ENCODE measurements at places on chromosomes 16 and 17.

DNA sequence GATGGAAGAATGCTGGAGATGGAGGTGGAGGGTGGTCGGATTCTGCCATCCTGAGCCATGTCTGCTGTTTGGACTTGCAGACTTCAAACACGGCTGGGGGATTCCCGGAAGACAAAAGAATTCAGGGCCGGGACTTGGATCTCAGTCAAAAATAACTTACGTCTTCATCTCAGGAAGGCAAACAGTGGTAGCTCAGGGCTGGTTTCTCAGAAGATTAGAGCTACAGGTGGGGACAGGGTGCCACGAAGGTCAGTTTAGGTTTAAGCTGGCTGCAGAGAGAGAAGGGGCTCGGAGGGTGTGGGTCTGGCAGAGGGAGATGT is 4.3 kb upstream of the RHBDL3 start:
- no peak for DNase-seq

- no peak for DNase-seq
Observed at GRCh38 chr17:18117982-18118975, 9.7 kb downstream of the MYO15A start.

DNA sequence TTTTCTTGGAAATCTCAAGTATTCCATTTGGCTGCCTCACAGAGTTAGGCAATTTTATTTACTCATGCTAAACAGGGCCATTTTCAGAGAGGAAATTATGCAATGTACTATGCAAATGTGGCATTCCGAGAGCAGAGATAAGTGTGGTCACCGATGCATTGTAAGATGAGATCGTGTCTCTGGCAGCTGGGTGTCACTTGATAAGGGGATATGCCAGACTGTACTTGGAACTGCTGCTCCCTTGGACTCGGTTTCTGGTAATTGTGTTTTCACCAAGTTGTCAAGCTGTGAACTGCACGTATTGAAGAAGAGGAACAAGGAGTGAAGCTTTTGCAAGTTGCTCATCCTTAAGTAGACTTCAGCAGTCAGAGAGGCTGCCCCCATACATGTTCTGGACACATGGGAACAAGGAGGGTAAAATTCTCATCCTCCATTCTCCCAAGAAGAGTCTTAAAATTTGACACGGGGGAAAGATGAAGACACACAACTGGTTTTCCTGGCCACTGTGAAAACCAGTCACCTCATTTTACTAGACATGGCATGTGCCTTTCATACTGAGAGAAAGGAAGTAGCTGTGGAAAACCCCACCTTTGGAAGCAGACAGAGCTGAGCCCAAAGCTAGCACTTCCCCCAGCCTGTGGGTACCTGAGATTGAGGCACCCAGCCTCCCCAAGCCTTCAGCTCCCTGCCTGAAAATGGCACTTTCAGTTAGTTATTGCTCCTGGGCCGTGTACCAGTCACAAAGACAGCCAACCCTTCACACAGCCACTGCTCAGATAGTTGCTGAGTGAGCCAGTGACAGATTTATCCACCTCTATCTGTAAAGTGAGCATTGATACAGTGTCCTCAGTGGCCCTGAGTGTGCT is 150.7 kb downstream of the SOCS1 start:
- no peak for DNase-seq

DNA sequence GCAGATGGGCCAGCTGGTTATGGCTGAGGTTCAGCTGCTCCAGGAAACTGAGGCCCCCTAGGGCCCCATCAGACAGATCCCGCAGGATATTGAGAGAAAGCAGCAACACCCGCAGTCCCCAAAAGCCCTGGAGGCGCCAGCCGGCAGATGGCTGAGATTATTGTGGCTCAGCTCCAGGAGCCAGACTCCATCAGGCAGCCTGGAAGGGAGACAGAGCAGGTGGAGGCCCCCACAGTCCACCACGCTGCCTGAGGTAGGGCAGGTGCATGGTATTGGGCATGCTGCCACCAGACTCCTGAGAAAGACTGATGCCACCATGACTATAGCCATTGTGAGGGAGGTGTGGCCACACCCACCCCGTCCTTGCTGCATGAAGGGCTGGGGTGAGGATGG is 9.5 kb upstream of the TMEM101 start:
- DNase-seq, result peak; percentile 88

GRCh38 chr16:85461022-85461813 is 151.9 kb upstream of the GSE1 start:
- DNase-seq, result peak; percentile 97

DNA sequence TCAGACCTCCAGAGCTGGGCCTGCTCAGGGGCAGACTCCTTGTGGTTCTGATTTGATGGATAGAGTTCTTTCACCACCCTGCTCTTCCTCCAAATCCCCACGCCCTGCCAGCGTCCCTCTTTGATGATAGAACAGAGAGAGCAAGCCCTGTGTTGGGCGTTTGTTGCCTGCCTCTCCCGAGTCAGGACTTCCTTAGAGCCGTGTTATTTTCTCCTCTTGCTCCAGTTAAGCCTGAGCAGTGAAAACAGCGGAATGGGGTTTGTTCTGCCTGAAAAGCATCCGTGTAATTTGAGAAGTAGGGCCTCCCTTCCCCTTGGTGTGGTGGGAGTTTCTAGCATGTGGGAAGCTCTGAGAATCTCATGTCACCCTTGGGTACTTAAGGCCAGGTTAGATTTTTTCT is 22.1 kb downstream of the TMEM94 start:
- no peak for DNase-seq

- no peak for DNase-seq
Observed at GRCh38 chr16:10156099-10156498, 26.1 kb downstream of the GRIN2A start.

DNA sequence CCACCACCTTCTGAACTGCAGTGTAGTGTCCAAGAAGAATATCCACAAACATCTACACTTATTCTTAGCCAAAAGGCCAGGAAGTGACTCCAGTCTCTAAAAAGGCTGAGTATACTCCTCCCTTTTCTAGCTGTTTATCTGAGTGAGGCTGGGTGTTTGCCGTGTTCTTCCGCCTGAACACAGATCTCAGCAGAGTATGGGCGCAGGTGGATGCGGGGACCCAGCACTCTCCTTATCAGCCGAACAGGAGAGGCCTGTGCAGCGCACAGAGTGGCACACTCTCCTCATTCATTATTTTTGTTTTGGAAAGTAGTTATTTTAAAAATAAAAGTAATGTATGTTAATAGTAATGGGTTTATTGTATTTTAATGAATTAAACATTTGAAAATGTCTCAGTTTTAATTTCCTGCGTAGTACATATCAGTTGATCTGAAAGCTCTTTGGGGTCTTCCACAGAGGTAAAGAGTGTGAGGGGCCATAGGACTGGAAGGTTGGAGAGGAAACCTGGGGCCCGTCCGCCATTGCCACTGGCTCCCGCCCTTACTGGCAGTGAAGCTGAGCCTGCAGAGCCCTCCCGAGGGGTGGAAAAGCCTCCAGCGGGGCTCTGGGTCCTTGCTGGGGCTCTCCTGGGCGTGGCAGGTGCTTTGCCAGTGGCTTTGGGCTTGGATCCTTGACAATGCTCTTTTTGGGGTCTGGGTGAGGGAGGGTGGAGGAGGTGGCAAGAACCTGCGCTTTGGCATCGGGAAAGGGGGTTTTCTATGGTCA is 53.8 kb downstream of the PDPK1 start:
- DNase-seq, result no peak

GRCh38 chr16:56938664-56939513 is 6.9 kb downstream of the HERPUD1 start:
- no peak for DNase-seq

DNA sequence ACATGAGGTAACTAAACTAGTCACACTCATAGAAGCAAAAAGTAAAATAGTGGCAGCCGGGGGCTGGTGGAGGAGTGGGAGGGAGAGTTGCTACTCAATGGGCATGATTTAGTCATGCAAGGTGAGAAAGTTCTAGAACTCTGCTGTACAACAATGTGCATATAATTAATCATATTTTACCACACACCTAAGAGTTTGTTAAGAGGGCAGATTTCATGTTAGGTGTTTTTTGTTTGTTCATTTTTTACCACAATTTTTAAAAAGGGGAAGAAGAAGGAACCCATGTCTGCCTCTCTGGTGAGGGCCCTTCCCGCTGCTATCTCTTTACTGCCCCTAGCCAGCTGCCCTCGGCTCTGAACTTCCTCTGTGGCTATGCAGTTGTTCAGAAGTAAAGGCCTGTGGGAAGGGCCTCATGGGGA is 11.2 kb downstream of the CD300LB start:
- DNase-seq, result no peak

DNA sequence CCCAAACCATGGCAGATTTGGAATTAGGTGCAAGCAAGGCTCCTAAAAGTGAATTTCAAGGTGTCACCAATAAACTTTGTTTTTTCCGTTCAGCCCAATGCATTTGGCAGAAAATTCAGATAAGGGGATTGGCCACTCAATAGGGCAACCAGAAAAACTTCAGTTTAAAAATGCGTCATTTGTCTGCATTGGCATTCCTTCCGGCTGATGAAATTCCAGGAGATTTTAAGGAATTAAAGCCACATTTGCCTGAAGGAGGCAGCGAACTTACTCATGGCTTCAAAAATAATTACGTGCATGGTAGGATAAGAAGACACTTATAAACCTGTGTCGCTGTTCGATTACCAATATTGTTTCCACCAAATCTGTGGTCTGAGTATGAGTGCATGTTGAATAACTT is 151.9 kb downstream of the SALL1 start:
- no peak for DNase-seq

DNA sequence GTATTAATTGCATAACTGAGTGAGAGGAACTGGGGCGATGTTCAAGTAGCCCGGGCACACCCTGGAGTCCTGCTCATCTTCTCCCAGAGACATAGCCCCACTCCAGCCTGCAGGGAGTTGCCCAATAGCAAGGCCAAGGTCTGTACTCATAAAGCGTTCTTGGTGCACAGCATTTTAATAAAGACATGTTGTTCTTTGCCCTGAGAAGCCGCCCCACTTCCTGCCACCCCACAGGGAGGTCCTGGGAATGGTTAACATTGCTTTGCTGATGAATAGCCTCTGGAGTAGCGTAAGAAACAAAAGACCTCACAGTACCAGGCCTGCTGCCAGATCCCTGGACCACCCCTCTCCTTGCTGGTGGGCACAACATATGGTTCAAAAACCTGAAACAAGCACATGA is 21.6 kb upstream of the CDH1 start:
- no peak for DNase-seq

DNA sequence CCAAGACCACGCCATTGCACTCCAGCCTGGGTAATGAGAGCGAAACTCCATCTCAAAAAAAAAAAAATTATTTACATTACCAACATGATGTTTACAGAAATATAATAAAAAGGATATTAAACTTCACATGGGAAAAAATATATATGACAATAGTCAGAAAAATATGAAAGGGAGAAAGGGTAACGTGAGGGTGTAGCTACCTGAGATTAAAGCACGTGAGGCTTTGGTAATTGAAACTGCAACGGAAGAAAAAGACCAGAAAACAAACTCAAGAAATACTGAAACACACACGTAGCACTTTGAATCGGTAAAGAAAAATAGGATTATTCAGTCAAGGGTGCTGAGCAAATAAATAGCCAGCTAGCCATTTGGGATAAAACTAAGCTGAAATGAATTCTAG is 53.6 kb downstream of the CYTH1 start:
- DNase-seq, result no peak
